ENCODE measurements at places on chromosomes 5 and 9.

DNA sequence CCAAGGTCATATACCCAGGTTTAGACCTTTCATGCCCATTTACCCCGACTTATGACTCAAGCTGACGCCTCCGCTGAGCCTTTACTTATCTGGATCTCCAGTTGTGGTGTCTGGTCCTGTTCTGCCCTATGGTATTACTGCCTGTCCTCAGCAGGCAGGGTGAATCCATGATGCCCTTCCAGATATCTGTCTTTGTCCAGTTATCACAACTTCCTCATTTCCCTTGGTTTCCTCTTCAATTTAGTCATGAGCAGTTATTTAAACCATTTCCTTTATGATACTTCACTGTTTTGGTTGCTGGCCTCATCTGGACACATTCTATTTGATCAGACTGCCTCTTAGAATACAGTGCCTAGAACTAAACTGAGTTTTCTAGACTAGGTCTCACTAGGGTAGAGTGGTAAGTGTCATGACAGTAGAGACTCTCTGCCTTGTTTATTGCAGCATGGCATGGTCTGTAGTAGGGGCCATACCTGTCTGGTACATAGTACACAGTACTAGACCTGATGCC, 93.3 kb downstream of the MELK start:
- H3K4me3 ChIP-seq = no peak overlapping the region
- peaks cover 10% of the 10 kb centered on the region for H3K4me1 ChIP-seq
- H3K36me3 ChIP-seq = peaks cover 91% of the 10 kb centered on the region
- no peak overlapping the region for H3K27ac ChIP-seq
- DNase-seq = no peak
- no peaks in the 10 kb centered on the region for H3K27me3 ChIP-seq

DNA sequence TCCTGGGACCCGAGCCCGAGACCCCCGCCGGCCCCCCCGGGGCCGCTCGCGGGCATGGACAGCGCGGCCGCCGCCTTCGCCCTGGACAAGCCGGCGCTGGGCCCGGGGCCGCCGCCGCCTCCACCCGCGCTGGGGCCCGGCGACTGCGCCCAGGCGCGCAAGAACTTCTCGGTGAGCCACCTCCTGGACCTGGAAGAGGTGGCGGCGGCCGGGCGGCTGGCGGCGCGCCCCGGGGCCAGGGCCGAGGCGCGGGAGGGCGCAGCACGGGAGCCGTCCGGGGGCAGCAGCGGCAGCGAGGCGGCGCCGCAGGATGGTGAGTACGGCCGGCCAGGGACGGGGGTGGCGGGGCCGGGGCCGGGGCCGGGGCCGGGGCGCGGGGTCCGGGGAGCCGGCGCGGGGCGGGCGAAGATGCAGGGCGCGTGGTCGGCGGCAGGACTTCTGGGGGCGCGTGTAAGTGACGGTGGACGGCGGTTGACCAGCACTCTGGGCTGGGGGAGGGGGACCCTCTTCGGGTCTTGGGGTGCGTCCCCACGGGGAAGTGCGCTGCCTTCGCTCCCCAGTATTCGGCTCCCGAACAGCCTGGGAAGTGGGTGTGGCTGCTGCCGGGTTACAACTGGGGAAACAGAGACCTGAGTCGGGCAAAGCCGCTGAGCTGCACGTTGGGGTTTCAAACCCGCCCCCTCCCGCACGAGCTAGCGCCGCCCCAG, 520 bp downstream of the PRRX2 start:
- H3K4me3 ChIP-seq = peak overlapping the region; percentile 27
- H3K36me3 ChIP-seq = no peaks in the 10 kb centered on the region
- no peaks in the 10 kb centered on the region for H3K4me1 ChIP-seq
- H3K27ac ChIP-seq = no peak overlapping the region

- peaks cover 3% of the 10 kb centered on the region for H3K4me1 ChIP-seq
- H3K36me3 ChIP-seq = no peaks in the 10 kb centered on the region
- no peaks in the 10 kb centered on the region for H3K27me3 ChIP-seq
- H3K27ac ChIP-seq = no peak overlapping the region
- no peak overlapping the region for H3K4me3 ChIP-seq
- no peak for DNase-seq
Observed at GRCh38 chr9:111147041-111147440, 108.8 kb upstream of the LPAR1 start.

DNA sequence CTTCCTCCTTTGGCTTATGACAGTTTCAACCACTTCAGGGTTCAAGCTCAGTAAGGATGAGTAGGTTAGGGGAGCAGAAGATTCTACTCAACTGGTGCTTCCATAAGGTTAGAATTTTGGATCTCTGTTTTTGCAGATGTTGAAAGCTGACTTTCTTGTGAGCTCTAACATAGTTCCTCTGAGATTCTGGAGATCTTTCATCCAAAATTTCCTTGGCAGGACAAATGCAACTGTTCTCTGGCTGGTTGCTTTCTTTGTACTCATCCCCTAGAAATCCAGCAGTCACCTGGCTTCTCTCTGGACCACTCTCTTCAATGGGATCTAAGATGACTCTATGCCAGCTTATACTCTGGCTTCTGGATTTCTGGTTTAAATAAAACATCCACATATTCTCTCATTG, 189.6 kb downstream of the ESM1 start:
- H3K36me3 ChIP-seq = no peaks in the 10 kb centered on the region
- no peak overlapping the region for H3K27ac ChIP-seq
- H3K4me3 ChIP-seq = no peak overlapping the region
- DNase-seq = no peak
- H3K27me3 ChIP-seq = no peaks in the 10 kb centered on the region

DNA sequence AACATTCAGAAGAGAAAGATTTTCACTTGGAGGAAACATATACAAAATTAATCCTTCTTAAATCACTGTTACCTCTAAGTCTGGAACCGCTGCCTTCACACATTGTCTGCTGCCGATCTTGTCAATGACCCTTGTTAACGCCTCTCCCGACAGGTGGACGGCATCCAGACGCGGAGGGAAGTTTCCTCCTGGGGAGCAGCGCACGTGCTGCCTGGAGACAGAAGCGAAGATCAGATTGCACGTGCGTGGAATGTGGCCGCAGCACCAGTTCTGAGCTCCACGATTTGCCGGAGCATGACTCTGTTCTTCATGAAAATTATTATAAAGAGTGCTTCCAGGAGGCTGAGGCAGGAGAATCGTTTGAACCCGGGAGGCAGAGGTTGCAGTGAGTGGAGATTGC, 183.6 kb upstream of the IRX4 start:
- no peaks in the 10 kb centered on the region for H3K4me1 ChIP-seq
- peaks cover 7% of the 10 kb centered on the region for H3K27me3 ChIP-seq
- no peak overlapping the region for H3K27ac ChIP-seq
- H3K36me3 ChIP-seq = no peaks in the 10 kb centered on the region

DNA sequence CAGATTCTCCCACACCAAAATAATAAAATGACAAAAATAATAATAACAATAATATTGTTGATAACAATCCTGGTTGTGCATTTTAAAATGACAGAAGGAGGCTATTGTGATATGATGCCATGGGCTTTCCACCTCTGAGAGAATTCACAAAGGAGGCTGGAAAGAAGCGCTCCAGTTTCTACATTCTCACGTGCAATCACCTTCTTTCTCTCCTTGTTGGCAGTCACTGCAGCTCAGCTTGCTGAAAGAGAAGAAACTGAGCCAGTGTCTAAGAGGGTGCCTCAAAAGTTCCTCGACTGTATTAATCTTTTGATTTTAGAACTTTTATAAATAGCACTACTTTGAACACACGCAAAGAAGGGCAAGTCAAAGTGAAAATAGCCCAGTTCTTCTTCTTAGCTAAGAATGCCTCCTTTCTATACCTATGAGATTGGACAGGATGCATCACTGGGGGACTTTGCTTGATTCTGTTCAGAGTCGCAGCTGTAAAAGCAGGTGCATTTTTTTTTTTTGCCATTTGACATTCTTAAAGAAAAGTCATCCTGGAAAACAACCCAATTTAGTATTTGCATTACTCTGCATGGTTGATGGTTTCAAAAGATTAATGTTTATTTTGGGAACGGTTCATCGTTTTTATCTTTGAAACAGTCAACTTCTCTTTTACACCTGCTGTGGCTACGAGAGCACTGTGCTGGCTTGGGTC, 12.4 kb upstream of the SUB1 start:
- H3K27ac ChIP-seq = no peak overlapping the region
- H3K4me1 ChIP-seq = no peaks in the 10 kb centered on the region
- no peak for DNase-seq
- no peak overlapping the region for H3K4me3 ChIP-seq
- H3K36me3 ChIP-seq = no peaks in the 10 kb centered on the region
- no peaks in the 10 kb centered on the region for H3K27me3 ChIP-seq

GRCh38 chr5:150621301-150621700, 19.2 kb upstream of the SYNPO start:
- H3K4me1 ChIP-seq = peaks cover 6% of the 10 kb centered on the region
- H3K4me3 ChIP-seq = no peak overlapping the region
- no peak overlapping the region for H3K27ac ChIP-seq
- DNase-seq = no peak
- no peaks in the 10 kb centered on the region for H3K36me3 ChIP-seq

GRCh38 chr5:116365006-116365496, 209.6 kb downstream of the SEMA6A start:
- H3K4me1 ChIP-seq = no peaks in the 10 kb centered on the region
- H3K27ac ChIP-seq = no peak overlapping the region
- H3K4me3 ChIP-seq = no peak overlapping the region
- DNase-seq = no peak

GRCh38 chr9:28127101-28127500, 553.8 kb upstream of the C9orf72 start:
- no peak overlapping the region for H3K4me3 ChIP-seq
- H3K36me3 ChIP-seq = no peaks in the 10 kb centered on the region
- H3K4me1 ChIP-seq = no peaks in the 10 kb centered on the region
- DNase-seq = no peak

- no peak overlapping the region for H3K27ac ChIP-seq
- H3K4me1 ChIP-seq = no peaks in the 10 kb centered on the region
- H3K27me3 ChIP-seq = no peaks in the 10 kb centered on the region
- DNase-seq = no peak
- no peaks in the 10 kb centered on the region for H3K36me3 ChIP-seq
Observed at GRCh38 chr5:176574297-176574591, 25.1 kb downstream of the CDHR2 start.

DNA sequence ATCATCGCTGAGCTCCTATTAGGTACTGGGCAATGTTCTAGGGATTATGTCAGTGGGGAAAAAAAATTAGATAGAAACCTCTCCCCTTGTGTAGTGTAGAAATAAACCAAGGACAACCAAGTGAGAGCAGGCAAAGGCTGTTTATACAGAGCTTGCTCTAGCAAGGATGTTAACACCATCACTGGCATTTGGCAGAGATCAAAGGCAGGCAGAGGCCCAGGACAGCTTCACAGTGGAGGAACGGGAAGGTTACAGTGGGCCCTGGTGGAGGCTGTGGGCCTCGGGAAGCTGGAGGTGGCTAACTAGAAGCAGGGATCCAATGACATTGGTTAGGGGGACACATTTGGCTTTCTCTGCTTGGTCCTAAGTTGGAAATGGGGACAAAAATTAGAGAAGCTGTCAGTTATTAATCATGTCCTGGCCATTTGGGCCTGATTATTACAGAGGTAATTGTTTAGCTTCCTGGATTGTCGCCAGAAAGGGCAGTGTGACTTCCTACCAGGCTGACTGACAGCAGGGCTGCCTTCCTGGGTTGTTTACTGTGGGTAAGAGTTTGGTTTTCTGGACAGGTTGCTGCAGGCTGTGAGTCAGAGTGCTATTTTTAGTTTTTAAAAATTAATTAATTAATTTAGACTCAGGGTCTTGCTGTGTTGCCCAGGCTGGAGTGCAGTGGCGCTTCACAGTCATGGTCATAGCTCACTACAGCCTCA, 259.3 kb downstream of the ROR2 start:
- no peaks in the 10 kb centered on the region for H3K4me1 ChIP-seq
- H3K27me3 ChIP-seq = no peaks in the 10 kb centered on the region
- no peak overlapping the region for H3K27ac ChIP-seq
- H3K4me3 ChIP-seq = no peak overlapping the region
- DNase-seq = no peak

DNA sequence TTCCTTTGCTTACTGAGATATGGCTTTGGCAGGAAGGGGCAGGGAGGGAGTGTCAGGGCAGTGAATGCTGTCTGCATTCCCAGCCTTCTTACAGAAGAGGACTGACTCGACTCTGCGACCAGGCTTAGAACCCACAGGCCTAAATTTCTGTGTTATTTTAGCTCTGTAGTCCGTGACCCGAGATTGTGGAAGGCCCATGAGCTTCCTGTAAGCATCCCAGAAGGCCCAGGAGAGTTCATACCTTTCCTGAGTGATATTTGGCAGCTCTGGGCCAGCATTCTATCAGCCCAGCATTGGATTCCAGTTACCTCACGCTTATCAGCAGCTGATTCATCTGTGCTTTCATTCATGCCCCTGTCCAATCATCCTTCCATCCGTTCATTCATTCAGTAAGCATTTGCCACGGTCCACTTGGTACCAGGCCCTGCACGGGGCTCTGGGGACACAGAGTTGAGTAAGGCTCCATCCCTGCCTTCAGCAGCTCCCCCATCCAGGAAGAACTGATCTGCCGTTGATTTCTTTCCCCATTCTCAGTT, 28.2 kb upstream of the RPL26L1 start:
- no peak overlapping the region for H3K4me3 ChIP-seq
- peak overlapping the region; percentile 83 for H3K27ac ChIP-seq
- peaks cover 20% of the 10 kb centered on the region for H3K4me1 ChIP-seq
- no peak for DNase-seq
- H3K27me3 ChIP-seq = no peaks in the 10 kb centered on the region
- peaks cover 74% of the 10 kb centered on the region for H3K36me3 ChIP-seq

DNA sequence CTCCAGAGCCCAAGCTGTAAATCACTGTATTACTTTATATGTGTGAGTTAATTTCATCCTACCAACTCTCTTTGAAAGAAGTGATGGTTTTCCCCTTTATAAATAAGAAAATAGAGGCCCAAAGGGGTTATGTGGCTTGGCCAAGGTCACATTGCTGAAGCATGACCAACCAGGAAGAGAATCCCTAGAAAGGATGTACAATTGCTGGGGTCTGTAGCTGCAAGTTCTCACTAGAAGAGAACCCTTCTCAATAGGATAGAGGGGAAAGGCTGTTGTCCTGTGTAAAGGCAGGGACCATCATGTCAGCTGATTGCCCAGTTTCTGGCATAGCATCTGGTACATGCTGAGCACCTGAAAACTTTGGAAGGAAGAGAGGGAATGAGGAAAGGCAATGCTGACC, 39.0 kb upstream of the FAT2 start:
- H3K4me1 ChIP-seq = peaks cover 25% of the 10 kb centered on the region
- no peaks in the 10 kb centered on the region for H3K36me3 ChIP-seq
- H3K4me3 ChIP-seq = no peak overlapping the region
- no peaks in the 10 kb centered on the region for H3K27me3 ChIP-seq

- H3K4me1 ChIP-seq = no peaks in the 10 kb centered on the region
- H3K36me3 ChIP-seq = no peaks in the 10 kb centered on the region
- H3K27me3 ChIP-seq = peaks cover 4% of the 10 kb centered on the region
- no peak overlapping the region for H3K27ac ChIP-seq
- H3K4me3 ChIP-seq = no peak overlapping the region
Observed at GRCh38 chr9:69546265-69546664, 125.9 kb downstream of the APBA1 start.

GRCh38 chr5:96337048-96337781, 95.8 kb downstream of the PCSK1 start:
- peaks cover 13% of the 10 kb centered on the region for H3K4me1 ChIP-seq
- no peak overlapping the region for H3K4me3 ChIP-seq
- H3K27me3 ChIP-seq = no peaks in the 10 kb centered on the region

GRCh38 chr5:305459-305858, 16.1 kb upstream of the AHRR start:
- no peak overlapping the region for H3K4me3 ChIP-seq
- peaks cover 10% of the 10 kb centered on the region for H3K4me1 ChIP-seq
- DNase-seq = peak; percentile 23
- H3K27me3 ChIP-seq = no peaks in the 10 kb centered on the region

Measured in RWPE2 (cell line).